ENCODE measurements at places on chromosomes 5 and 9. TPM values are rescaled to one million over a fixed set of nuclear protein-coding genes. Genes with fewer than 3 reads are reported as not detected.

Gene CD72
- total RNA-seq, result 0.99 TPM

Gene AJM1
- 13.1 TPM for total RNA-seq

Gene FGFR4
- total RNA-seq, result 10.3 TPM

Gene ACTBL2
- total RNA-seq, result not detected

Gene IGFBPL1
- total RNA-seq, result 18.4 TPM

Gene CYSRT1
- 5.6 TPM for total RNA-seq

Gene TMC1
- 2.0 TPM for total RNA-seq

Gene PCDHB10
- total RNA-seq, result 4.9 TPM

Gene CD14
- 41.1 TPM for total RNA-seq

Gene PCDHGA8
- 8.2 TPM for total RNA-seq

Gene FLT4
- total RNA-seq, result 24.2 TPM

Gene PCDHA9
- 2.3 TPM for total RNA-seq

Gene CEL
- total RNA-seq, result 2.6 TPM

Gene ADRB2
- total RNA-seq, result 0.79 TPM

Gene LAMC3
- 136 TPM for total RNA-seq

Measured in testis (tissue), 5 donors.